ENCODE measurements at places on chromosomes 16 and 17.

DNA sequence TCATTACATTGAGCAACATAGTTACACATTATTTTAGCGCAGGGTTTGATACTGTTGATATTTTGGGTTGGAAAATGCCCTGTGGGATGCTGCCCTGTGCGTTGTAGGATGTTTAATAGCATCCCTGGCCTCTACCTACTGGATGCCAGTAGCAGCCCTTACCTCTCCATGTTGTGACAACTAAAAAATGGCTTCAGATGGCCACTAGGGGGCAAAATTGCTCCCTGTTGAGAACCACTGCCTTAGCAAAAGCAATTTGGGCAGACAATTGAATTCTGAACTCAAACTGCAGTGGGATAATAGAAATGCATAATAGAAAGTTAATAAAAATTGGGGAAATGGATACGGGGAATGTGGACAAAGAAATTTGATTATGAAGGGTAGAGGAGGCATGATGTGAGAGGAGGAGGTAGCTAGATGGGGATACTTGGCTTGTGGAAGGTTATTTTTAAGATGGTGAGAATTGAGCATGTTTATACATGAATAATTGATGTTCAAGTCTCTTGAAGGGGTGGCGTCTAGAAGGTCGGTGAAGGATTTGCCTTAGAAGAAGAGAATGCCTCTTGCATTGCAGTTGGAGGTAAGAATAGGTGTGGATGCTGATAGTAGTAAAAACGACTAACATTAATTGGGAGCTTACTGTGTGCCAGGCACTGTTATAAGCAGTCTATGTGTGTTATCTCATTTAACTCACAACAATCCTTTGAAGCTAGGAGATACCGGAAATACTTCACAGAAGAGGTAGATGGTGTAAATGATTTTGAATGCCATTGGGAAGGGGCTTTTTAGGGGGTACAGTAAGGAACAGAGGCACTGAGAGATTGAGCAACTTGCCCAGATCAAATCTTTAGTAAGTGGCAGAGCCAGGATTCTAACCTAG is 19.0 kb downstream of the HEATR9 start:
- DNase-seq = peak; percentile 68

DNA sequence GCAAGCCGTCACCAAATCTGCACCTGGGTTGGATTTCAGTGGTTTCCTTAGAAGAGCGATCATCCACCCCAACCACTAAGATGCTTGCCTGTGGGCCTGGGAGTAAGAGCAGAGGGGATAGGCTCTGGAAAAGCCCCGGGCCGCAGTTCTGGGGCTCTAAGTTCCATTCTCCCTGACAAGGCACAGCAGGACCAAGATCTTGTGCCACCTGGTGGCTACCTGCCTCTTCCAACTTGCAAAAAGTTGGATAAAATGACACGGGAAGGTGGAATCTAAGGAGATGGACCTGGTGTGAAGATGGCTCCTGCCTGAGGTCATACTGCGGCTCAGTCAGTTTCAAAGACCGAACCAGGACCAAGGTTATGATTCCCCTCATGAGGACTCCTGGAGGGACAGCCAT is 42.3 kb downstream of the ABCC12 start:
- DNase-seq = no peak

DNA sequence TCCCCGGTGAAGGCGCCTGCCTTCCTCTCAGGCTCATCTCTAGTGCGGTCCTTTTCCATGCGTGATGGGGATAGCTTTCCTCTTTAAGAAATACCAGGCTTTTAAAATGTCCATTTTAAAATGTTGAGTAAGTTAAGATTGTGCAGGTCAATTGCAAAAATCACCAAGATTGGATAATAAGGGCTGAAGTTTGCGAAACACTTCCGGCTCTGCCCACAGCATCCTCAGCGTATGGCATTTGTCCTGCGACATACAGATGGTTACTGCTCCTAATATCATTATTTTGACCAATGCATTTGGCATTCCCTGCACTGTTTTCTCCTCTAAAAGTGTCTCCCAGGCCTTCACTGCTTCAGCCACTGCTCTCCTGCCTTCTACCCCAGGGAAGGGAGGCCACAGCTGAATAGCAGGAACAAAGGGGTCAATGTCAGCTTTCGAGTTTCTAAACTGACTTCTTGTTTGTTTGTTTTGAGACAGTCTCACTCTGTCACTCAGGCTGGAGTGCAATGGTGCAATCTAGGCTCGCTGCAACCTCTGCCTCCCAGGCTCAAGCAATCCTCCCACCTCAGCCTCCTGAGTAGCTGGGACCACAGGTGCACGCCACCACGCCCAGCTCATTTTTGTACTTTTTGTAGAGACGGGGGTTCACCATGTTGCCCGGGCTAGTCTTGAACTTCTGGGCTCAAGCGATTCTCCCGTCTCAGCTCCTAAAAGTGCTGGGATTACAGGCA is 91.9 kb downstream of the CRISPLD2 start:
- DNase-seq = no peak

DNA sequence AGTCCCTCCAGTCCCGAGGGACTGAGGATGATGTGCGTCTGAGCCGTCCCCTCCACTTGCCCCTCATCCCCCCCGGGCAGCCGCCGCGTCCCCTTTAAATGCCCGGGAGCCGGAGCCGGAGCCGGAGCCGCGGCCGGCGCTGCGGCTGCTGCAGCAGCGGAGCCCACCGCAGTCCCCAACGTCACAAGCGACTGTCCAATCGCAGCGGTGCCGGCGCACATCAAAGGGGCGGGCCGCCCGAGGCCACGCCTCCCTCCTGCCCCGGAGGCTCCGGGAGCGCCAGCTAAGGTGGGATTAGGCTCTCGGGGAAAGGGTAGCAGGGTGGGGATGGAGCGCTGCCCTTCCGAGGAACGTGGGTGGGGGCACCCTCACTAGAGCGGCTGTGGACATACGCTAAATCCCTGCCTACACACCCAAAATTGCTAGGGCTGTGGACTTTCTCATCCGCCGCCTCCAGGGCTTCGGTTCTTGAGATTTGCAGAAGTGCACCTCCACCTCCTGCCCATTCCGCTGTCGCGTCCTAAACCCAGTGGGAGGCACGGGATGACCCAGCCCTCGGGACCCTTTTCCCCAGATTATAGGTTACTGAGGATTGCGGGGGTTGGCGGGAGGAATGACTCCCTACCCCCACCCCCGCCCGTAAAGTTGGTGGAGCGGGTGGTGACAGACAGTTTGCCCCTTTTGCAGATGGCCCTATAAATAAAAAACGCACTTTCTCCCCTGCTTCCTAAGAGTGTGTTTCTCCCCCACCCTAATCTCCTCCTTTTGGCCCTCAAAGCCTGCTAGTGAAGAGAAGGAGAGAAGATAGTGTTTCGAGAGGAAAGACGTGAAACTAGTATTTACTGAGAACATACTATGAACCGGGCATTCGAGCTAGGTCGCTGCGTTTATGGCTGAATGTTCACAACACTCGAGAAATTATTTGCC is at the start of gene PHOSPHO1:
TSS of gene PHOSPHO1 (minus strand) at position 152 of the 927 bp plus-strand sequence. CDS start 4,096 bp downstream, outside the sequence.
- DNase-seq = no peak

GRCh38 chr16:73289232-73289631 is 241.3 kb upstream of the ZFHX3 start:
- DNase-seq = no peak

- DNase-seq = no peak
Measured at GRCh38 chr16:2977440-2977839, 2.8 kb downstream of the PKMYT1 start.

- DNase-seq = no peak
Measured at GRCh38 chr17:70608193-70608592, 438.9 kb downstream of the KCNJ2 start.

DNA sequence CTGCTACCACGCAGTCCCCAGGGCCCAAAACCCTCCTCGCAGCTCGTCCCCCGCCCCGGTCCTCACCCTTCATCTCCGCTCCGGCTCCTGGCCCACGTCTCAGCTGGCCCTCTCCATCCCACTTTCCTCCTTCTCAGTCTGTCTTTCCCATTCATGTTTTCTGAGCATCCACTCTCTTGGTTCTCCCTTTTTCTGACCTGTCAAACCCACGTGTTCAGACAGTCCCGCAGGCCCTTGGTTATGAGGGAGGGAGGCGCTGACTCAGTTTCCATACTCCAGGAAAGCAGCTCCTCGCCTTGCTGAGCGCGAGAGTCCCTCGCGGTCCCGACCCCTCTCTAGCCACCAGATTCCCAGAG is 392 bp upstream of the HID1 start:
- no peak for DNase-seq

DNA sequence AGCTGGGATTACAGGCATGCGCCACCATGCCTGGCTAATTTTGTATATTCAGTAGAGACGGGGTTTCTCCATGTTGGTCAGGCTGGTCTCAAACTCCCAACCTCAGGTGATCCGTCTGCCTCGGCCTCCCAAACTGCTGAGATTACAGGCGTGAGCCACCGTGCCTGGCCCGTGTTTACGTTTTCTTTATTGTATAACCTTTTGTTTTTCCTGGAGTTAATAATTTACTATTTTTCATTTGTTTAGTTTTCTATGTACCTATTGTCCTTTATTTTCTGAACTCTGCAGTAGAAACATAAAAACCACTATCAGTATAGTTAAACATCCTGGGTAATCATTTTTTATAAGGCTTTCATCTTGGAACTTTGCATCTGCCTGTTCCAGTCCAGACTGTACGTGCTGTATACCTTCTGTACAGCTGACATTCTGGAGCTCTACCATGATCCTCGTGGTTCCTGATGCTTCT is 73.6 kb downstream of the PPM1E start:
- no peak for DNase-seq

DNA sequence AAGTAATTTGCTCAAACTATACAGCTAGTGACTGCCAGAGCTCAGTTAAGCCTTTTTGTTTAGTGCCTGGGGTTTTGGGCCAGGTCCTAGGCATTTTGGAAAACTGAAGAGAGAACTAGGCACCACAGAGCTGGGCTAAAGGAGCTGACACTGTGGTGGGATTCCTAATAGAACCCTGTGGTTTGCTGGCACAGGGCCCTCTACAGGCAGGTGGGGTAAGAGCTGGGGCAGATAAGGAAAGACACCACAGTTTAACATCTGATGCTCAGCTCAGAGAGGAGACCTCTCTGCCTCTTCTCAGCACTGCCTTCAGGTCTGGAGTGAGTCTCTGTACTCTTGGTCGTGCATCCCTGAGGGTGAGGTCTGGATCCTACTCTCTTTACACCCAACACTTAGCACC is 121.2 kb downstream of the SNX11 start:
- no peak for DNase-seq

- DNase-seq = no peak
Measured at GRCh38 chr17:1934901-1935300, 90.2 kb downstream of the RTN4RL1 start.

- no peak for DNase-seq
Measured at GRCh38 chr17:5500589-5501391, 14.4 kb downstream of the MIS12 start.

DNA sequence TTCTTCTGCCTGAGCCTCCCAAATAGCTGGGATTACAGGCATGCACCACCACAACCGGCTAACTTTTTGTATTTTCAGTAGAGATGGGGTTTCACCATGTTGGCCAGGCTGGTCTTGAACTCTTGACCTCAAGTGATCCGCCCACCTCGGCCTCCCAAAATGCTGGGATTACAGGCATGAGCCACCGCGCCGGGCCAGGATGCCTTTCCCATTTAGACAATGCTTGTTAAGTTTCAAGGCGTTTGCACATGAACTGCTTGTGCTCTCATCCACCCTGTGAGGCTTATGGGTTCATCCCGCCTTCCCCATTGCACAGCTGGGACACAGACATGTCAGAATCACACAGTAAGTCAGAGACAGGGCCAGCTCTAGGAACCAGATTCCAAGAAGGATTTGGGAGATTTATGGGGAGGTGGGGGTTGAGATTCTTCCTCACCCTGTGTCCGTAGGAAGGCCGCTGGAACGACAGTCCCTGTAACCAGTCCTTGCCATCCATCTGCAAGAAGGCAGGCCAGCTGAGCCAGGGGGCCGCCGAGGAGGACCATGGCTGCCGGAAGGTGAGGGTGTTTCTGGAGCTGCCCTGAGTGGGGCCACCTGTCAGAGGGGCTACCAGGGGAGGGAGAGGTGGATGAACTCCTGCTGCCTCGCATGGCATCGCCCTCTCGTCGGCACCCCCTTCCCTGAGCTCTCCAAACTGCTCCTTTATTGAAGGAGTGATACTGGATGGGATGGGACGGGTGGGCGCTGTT is 46.3 kb downstream of the MRC2 start:
- DNase-seq = no peak
